ENCODE measurements at places on chromosomes 7 and 10.

DNA sequence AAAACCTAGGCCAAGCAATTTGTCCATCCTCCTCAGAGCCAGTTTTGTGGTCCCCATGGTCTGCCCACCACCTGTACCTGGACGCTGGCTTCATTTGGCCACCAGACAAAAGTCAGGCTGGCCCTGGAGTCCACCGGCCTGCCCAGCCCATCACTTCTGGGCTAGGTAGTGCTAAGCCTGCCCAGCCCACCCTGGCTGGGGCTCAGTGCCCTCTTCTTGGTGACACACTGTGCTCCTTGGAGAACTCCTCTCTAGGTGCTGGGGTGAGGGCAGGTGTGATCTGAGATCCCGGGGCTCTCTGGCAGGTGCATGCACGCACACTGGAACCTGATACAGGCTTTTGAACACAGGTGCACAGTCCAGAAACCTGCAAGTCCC is 1.1 kb downstream of the AIFM2 start:
- no peak for DNase-seq

DNA sequence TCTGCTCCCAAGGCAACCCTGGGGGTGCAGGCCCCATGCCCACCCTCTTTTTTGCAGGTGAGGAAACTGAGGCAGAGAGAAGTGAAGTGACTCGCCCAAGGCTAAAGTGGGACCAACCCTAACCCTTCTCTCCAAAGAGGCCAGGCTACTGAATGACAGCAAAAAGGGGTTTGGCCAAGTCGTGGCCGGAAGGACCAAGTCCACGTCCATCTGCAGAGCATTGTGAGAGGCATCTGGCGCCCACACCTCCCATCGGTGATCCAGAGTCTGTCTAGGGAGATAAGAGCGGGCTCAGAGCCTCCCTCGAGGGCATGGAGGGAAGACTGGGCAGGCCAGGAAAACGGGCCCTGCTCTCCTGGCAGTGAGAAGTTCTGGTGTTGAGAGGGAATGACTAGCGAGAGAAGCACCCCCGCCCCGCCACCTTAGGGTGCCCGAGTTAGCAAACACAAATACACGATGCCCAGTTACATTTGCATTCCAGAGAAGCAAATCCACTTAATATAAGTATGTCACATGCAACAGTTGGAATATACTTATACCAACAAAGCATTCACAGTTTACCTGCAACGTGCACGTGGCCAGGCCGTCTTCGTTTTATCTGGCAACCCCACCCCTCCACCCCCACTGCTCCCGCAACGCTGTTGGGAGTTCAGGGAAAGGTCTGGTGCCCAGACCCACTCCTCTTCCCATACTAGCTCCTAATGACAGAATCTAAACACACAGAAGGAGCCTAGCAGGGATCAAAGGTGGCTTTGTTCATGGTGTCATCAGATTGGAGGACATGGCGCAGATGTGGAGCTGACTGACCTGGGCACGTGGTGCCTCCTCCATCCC is 124.9 kb downstream of the OAT start:
- DNase-seq, result no peak

DNA sequence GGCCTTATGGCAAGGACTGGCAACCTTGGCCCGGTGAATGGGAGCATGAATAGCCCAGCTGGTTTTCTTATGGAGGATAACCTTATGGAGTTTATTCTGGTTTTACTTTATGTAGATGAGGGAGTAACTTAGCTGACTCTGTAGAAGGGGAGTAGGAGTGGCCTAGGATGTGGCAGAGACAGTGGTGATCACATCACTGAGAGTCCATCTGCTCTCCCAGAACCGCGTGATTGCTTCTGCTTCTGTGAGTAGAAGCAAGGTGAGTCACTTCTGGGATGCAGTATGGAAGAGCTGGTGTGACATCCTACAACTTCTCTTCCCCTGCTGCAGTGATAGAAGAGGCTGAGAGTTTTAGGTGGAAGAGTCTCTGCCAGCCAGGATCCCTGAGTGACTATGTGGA is 129.2 kb downstream of the RPS24 start:
- no peak for DNase-seq

- DNase-seq, result peak; percentile 70
These were observed 21.0 kb downstream of the OPTN start for GRCh38 chr10:13120786-13121499.

DNA sequence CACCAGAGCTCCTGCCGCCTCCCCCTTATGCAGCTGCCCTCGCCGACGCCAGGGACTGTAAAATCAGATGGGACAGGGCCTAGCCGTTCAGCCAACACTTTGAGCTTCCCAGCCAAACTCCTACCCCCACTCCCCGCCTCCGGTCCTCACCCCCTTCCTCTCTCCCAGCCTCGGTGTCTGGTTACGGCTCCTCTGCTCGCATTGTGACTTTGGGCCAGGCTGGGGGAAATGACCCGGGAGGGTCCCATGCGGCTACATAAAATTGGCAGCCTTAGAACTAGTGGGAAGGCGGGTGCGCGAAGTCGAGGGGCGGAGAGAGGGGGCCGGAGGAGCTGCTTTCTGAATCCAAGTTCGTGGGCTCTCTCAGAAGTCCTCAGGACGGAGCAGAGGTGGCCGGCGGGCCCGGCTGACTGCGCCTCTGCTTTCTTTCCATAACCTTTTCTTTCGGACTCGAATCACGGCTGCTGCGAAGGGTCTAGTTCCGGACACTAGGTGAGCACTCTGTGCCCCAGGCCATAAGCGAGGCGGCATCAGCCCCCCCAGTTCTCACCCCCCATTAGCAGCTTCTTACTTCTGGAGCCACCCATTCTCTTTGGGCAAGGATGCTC is at the start of gene KAZALD1:
Gene KAZALD1, plus strand, starts transcription at position 366 of the 608 bp plus-strand sequence. CDS start 604 bp downstream, outside the sequence.
- DNase-seq, result peak; percentile 81

DNA sequence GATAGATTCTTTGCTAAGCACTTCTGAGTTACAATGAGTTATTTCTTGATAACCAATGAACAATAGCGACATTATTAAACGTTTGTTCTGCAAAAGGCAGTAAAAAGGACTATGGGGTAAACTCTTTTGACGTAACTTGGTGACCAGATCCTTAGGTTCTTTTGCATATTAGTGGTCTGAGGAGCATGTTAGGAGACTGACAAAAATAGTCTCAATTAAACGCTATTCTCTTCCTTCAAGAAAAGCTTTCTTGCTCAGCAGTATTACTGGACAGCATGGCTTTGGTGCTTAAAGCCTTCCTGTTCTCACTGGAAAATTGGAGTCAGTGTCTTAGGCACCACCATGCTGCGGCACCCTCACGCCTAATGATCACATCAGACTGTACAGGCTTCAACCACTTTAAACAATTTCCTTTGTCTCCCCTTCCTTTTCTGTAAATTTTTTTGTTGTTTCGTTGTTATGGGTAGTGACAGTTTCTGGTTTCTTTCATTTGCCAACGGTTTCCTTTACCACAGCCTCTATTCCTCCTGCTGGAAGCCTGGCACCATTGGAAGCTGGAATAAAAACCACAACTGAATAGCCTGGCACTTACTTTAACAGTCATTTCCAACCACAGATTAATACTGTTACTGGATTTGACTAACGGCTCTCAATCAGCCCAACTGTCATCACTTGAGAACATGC is 49.2 kb upstream of the FAM133B start:
- DNase-seq, result no peak

GRCh38 chr10:104273899-104274575 is 5.1 kb downstream of the GSTO2 start:
- peak; percentile 57 for DNase-seq

- DNase-seq, result no peak
These were observed 222.2 kb upstream of the SH2B2 start for GRCh38 chr7:102064361-102065025.
